ENCODE measurements at places on chromosomes 2 and 18.

DNA sequence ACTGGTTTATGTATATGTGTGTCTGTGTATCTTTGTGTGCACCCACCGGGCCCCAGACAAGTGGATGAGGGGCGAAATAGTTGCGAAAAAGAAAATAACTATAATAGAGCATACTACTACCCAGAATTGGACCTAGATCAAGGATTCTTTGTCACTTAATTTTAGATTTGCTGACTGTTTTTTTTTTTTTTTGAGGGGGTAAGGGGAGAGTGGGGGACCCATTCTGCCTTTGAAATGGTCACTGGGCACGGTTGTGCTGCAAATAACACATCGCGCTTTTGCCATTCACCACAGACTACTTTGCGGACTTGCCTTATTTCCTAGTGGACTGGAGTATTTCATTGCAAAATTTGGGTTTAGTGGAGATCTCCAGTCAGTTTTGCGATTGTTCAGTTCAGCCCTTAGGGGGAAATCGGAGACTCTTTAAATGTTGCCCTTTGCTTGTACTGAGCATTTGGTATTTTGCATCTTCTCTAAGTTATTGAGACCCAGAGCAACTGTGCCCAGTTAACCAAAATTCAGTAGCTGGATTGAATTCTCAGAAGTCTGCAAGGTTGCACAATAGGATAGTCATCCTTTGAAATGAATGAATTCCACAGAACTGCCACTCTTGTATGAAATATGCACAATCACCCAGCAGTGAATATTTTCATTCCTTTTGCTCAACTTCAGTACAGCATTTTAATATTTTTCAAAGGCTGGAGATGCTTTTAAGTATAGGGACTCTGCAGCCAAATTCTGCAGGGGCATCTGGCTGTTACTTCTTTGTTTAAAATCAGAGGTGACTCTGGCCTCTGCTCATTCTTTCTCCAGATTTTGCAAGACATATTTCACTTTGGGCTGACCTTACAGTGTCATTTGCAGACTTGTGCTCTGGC, 2.9 kb downstream of the TRIB2 start:
- DNase-seq = peak; percentile 10

DNA sequence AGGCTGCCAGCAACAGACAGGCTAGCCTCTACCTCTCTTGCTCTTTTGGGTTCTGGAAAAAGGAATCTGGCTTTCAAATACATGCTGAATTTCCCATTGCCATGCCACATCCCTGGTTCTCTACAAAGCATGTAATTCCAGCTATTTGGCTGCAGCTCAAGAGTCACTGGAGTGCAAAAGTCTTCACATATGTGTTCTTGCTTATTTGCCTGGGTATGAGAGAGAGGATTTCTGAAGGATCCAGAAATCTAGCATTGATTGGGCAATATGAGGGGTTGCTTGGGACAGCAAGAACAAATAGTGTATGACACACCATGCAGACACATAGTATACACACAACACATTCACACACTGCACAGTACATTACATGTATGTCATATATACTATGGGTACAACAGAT, 30.7 kb upstream of the LGALSL start:
- no peak for DNase-seq

DNA sequence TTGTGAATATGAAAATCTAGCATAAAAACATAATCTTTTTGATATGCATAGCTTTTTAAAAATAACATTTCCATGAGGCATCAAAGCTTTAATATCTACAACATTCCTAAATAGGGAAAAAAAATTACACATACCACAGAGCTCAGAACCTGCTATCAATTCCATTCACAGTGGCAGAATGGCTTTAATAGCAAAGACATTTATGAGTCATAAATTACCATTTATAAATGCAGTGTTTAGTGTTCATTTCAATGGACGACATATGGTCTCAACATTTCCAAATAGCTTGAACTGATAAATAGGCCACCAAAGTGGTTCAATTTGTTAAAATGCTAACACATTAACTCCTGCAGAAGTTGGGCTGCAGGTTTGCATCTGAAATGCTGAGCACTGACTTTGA, 600.6 kb upstream of the SETBP1 start:
- DNase-seq = no peak

DNA sequence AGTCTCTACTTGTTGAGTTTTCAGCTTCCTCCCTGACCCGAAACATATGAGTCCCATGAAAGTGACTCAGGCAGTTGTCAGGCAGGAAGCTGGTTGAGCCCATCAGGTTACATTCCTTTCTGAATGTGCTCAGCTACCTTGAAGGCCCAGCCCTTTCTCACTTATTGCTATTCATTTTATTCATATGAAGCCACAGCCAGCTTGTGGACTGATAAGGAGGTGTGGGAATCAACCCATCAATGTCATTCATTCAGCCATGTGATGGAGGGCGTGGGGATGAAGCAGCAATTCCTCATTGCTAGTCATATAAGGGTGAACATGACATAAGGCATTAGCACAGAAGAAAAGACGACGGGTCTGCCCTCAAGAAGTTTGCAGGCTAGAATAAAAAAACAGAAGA, 5.3 kb upstream of the VPS4B start:
- DNase-seq = no peak

DNA sequence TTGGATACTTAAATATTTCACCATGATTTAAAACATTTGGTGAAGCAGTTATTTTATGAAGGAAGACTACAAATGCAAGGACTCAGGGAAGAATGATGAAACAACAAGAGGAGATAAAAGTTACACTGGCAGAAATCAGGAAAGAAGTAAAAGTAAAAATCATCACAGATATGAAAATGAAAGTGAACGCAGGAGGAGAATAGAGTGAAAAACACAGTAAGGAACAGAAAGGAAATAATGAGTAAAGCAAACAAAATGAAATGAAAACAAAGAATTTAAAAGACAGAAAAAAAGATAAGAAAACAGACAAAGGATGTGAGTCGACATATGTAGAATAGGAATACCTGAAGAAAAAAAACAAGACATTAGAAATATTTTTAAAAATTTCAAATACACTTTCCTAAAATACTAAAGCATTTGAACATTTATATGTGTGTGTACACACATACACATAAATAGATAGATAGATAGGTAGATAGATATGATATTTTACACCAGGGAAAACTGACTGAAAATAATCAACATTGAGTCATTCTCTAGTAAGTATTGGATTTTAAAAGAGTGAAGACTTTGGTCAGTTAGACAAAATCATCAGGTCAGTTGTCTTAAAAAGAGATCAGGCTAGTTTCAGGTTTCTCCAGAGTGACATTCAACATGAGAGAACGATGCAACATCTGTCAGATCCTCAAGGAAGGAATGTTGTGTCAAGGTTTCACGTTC, 12.1 kb upstream of the KDSR start:
- no peak for DNase-seq

- no peak for DNase-seq
Observed at GRCh38 chr2:16652296-16653082, 13.1 kb downstream of the CYRIA start.

Measured in inflammatory macrophage treated with lipopolysaccharide for 1 hour (primary cell).